ELR (cell line): ENCODE measurements at places on chromosomes 5 and 9.

GRCh38 chr5:158304607-158305006 lies 445.7 kb upstream of the CLINT1 start:
- no peak for DNase-seq

GRCh38 chr5:32852535-32852934 lies 141.4 kb downstream of the NPR3 start:
- peak; percentile 56 for DNase-seq

GRCh38 chr5:59729820-59730219 lies 163.7 kb downstream of the PDE4D start:
- DNase-seq: no peak

DNA sequence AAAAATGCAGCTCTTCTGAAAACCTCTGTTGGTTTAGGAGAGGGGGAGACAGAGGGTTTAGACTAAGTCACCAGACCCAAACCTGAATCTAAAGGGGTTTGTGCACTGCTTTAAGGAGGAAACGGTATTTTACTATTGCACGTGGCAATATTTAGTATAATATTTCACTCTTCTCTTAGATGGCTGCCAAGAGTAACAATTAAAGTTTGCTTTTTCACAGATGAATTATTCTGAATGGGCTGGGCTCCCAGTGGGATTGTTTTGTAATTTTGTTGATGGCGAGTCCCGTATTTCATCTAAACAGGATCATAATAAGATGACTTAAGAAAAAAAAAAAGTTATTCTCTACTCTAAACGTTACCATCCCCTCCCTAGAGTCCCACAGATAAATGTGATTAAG lies 245.4 kb downstream of the PCSK5 start:
- DNase-seq: no peak

- no peak for DNase-seq
Observed at GRCh38 chr5:173858021-173858669, 30.0 kb upstream of the CPEB4 start.

GRCh38 chr5:171310819-171311321 lies 1.8 kb downstream of the TLX3 start:
- DNase-seq: no peak

DNA sequence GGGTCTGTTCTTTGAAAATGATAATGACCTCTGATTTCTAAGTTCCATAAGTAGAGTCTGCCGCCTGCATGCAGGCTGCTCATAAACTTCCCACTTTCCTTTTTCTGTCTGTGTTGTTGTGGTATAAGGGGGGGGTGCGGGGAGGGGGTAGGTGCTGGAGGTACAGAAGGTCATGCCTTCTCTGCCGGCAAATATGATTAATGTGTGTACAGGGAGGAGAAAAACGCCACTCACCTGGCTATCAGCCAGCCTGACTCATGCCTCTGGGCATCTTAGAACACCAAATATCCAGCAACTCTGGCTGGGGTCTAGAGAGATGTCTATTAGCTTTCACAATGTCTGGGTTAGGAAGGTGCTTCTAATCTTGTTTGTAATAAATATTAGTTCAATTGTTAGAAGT lies 128.3 kb downstream of the EFNA5 start:
- DNase-seq: peak; percentile 89

DNA sequence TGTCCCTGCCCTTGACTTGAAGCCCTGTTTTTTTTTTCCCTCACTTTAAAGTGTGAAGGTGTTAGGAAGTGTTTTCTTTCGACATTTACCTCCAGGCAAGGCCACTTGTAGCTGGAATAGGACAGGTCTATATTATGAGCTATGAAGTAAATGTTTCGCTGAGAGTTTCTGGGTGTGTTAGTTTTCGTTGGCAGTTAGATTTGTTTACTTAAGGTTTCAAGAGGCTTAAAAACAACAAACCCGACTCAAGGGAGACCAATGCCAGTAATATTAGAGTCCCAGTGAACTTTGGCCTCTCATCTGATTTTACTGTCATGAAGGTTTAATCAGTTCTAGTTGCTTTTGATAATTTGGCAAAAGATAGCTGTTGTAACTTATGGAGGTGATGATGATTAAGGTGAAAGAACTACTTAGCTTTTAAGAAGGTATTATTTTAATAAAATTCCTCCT lies 25.2 kb downstream of the OCLN start:
- no peak for DNase-seq

DNA sequence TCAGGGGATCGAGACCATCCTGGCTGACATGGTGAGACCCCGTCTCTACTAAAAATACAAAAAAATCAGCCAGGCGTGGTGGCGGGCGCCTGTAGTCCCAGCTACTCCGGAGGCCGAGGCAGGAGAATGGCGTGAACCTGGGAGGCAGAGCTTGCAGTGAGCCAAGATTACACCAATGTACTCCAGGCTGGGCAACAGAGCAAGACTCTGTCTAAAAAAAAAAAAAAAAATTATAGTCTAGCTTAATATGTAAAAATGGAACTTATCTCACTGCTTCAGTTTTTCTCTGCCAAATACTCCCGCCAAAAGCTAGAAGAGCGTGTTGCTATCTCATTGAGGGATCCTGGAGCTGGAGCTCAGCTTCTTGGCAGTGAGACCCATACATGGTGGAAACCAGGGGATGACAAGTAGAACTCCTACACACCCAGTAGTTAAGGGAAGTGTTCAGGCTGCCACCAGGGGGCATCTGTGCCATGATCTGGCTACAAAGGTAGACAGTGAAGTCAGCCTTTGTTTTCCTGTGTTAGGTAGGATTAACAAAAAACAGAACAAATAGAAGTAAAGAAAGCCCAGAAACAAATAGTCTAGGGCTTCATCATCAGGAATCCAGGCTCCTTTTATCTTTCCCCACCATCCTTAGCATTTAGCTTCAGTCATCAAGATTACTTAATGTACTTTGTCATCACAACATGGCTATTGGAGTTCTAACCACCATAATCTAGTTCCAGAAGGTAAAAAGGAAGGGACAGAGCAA lies 33.6 kb upstream of the GLIPR2 start:
- peak; percentile 87 for DNase-seq

GRCh38 chr5:173572431-173573125 lies 43.9 kb downstream of the BOD1 start:
- DNase-seq: no peak

DNA sequence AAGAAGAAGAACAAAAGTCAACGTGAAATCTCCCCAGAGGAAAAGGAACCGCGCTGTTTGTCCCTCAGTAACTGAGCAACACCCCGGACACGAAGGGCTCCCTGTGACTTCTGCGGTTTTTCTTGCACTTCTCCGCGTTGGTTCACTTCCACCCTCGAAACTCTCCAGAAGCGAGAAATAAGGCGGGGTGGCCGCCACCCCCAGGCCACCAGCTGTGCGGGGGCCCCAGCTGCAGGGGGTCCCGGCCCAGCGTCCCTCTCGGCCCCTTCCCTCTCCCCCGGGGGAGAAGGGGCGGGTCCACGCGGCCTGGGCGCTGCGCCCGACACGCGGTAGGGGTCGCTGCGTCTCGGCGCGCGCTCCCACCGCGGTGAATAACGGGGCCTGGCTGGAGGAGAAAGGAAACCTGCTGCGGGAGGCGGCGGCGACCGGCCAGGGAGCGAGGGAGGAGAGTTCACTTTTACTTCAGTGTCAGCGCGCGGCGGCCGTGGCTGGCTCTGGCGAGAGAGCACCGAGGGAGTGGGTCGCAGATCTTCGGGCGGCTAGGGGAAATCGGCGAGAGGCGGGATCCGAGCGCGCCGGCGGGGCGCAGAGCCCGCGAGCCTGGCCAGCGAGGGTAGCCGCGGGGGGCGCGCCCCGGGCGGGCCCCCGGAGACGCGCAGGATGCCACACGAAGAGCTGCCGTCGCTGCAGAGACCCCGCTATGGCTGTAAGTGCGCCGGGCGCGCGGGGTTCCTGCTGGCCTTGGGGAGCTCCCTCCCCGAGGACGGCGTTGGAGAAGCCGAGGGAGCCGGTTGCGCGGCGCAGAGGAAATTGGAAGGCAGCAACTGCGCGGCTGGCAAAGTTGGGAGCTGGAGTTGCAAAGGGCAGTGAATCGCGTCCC lies at the start of gene IQGAP2:
TSS of gene IQGAP2 (plus strand) at position 400 of the 880 bp plus-strand sequence. CDS start at position 661, 261 bp downstream.
- peak; percentile 54 for DNase-seq

- DNase-seq: no peak
Observed at GRCh38 chr9:79774356-79774755, 202.6 kb downstream of the TLE4 start.

DNA sequence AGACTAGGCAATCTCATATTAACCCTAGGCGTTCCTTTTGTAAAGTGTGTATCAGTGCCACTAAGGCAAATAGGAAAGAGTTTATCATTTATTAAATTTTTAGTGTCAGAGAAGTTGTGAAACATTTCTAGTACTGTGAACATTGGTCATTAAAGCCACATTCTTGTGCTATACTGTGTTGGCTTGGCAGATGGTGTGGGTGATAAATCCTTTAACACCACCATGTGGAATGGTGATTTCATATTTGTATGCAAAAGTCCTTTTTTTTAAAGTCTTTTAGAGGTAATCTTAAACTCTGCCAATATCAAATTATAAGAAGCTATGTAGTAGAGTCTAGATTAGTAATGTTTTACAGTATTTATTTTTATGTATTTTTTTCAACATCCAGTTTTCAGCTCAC lies 18.1 kb downstream of the SLC12A2 start:
- no peak for DNase-seq

- DNase-seq: no peak
Observed at GRCh38 chr5:4373051-4373820, 766.9 kb upstream of the ADAMTS16 start.

- DNase-seq: no peak
Observed at GRCh38 chr9:4059437-4059836, 240.4 kb downstream of the GLIS3 start.

GRCh38 chr5:3329427-3329826 lies 266.2 kb upstream of the IRX1 start:
- DNase-seq: no peak

GRCh38 chr5:87872986-87873385 lies 395.7 kb downstream of the TMEM161B start:
- DNase-seq: no peak

GRCh38 chr5:14510156-14510734 lies 71.3 kb upstream of the OTULINL start:
- no peak for DNase-seq

DNA sequence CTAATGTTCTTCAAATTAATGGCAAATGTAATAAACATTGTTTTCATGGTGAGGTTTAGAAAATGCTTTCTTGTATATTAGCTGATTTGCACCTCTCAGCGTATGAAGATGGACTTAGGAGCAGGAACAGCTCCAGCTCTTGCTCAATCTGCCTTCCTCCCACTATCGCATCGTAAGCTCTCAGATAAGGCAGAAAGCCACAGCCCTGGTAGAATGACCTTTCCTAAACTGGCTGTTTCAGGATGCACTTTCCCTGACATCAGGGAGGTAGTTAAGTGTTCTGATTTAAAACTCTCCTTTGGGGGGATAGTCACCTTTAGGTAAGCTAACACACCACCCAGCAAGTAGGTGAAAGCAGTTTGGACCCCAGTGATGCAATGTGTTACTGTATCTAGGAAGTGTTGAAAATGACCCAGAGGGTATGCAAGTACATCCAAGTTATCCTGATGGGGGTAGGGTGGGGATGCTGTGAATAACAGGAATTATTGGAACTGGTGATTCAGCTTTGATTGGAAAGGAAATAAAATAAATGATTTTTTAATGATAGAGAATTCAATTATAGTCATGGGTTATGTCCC lies 72.3 kb downstream of the LMNB1 start:
- no peak for DNase-seq

DNA sequence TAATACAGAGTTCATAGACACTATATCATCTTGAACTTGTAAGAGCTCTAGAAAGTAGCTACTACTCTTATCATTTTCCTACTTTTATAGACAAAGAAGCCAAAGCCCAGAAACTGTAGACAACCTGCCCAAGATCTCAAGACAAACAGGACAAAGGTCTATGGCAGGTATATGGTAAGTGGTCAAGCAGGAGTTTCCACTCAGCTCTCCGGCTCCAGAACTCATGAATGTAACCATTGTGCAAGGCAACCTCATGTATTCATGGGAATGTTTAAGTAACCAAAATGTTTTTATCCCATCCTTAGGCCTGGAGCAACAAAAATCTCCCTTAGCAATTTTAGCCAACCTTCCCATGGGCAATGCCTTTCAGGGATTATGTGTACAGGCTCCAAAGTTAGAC lies 163.4 kb upstream of the PUM3 start:
- no peak for DNase-seq

- no peak for DNase-seq
Observed at GRCh38 chr5:40150896-40151295, 528.8 kb upstream of the PTGER4 start.
